ENCODE measurements at places on chromosomes 4 and X.

DNA sequence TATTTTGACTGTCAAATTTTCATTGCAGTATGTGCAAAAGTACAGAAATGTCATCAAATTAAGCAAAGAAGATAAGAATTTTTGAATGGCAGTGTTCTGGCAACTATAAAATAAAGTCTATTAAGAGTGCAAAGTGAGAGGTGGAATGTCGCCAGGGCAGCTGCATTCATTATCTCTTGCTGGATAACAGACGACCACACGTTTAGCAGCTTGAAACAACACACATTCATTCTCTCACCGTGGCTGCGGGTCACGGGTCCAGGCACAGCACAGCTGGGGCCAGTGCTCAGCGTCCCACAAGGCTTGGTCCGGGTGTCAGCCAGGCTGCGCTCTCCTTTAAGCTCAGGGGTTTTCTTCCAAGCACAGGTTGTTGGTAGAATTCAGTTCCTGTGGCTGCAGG, 113.9 kb downstream of the GPR143 start:
- DNase-seq: no peak

GRCh38 chrX:153765138-153766079, 1.4 kb downstream of the PLXNB3 start:
- no peak for DNase-seq

- DNase-seq: no peak
These were observed 250.4 kb downstream of the GPM6A start for GRCh38 chr4:175561696-175562095.

GRCh38 chrX:12874581-12874980, 7.7 kb downstream of the TLR7 start:
- no peak for DNase-seq

DNA sequence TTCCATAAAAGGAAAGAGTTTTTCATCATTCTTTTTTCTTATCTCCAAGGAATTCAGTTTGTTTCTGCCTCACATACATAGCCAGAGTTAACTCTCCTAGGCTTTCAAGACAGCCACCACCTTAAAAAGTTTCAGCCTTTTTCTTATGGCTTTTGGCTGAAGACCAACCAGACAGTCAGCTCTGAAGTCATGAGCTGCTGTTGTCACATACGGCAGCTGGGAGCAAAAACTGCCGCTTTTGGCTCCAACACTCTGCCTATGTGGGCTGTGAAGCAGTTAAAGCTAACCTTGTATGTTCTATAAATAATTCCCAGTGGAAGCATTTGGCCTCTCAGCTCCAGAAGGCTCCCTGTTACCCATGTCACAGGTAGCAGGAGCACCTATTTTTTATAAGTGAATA, 104.1 kb downstream of the KLHL4 start:
- no peak for DNase-seq

DNA sequence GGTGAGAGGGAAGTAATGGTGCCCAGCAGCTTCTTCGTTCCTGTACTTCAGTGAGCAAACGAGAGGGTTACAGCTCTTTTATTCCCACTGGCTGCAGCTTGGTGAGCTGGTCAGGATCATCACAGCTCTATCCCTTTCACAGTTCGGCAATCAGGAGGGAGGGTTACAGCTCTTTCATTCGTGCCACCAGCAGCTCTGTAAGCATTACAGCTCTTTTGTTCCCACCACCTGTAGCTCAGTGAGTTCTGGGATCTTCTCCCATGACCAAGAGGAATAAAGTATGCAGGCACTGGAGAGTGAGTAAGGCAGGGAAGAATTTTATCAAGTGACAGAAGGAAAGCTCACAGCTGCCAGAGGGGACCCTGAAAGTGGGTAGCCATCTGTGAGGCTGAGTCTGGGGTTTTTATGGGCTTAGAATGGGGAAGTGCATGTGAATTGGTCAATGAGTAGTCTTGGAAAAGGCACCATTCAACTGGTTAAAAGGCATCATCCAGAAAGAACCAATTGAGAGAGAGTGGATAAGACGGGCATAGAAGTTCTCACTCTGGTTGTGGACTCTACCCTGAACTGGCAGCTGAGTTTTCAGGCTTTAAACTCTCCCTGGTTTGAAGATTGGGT, 123.7 kb downstream of the COX18 start:
- DNase-seq: no peak
